Gastrocnemius medialis (tissue), 4 donors: ENCODE measurements at places on chromosomes 1 and 21. TPM values are rescaled to one million over a fixed set of nuclear protein-coding genes. Genes with fewer than 3 reads are reported as not detected.

The SH2D1B gene
- 34.2 TPM for total RNA-seq

The CATSPERE gene
- 0.58 TPM for total RNA-seq

The USP48 gene
- 11.5 TPM for total RNA-seq

The DMRTA2 gene
- not detected for total RNA-seq

The SLC5A9 gene
- not detected for total RNA-seq

The ZNF695 gene
- not detected for total RNA-seq

The SELE gene
- total RNA-seq: not detected

The PTGS2 gene
- 0.25 TPM for total RNA-seq

The CLDN8 gene
- total RNA-seq: not detected
